ENCODE measurements at places on chromosomes 7 and 10.
A peak's percentile ranks its signal among the peaks of the same experiment; 100 is the strongest.

GRCh38 chr10:97553575-97554031, 19.0 kb upstream of the ANKRD2 start:
- DNase-seq: peak; percentile 24

DNA sequence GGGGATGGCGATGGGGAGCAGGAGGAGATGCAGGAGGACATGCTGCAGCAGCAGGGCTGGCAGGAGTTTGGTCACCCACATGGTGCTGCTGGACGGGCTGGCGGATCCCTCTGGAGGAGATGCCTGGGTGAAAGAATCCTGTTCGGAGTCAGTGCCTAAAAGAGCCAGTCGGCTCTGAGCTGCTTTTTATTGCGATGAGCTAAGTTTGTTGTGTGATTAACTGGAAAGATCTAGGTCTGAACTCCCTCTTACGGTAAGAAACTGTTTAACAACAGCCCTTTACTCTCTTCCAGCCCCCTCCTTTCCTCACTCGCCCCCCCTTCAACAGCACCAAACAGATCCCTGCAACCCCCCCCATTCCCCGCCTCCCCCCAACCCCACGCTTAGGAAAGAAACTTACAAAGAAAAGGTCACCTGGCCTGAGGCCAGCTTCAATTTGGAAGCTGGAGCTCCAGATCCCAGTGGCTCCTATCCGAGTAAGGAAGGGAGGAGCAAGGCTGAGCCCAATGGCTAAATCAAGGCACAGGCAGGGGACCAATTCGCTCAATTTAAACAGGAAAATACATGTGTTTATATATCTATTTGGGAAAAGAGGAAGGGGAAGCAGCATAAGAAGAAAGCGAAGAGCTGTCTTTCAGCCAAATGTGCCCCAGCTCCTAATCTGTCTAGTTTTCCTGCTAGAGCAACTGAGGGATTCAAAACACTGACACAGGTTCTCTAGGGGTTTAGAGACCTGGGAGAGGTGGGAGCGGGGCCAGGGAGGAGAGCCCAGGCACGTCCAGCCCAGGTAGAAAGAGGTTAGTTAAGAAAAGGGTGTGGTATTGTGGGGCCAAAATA, at the start of gene HGF:
TSS of gene HGF (minus strand) at position 157 of the 837 bp plus-strand sequence. CDS start at position 81, 76 bp downstream.
- DNase-seq: no peak

- no peak for DNase-seq
Measured at GRCh38 chr7:35968140-35968940, 167.5 kb downstream of the SEPTIN7 start.

DNA sequence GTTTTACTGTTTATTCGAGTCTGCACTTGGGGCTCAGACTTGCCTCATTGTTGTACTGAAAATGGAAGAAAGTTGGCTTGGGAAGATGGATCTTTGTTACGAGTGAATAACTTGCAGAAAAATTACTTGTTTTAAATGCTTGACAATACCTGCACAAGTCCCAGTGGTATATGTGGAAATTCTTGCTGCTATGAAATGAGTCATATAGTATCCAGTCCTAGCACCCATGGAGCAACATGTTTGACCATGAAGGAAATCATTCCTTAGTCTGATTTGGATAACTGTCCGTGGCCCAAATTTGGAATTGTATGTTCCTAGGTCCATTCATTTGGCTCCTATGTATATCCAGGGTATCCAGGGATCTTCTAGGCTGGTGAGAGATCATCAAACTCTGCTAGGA, 1096.8 kb downstream of the KCNMA1 start:
- DNase-seq: no peak

DNA sequence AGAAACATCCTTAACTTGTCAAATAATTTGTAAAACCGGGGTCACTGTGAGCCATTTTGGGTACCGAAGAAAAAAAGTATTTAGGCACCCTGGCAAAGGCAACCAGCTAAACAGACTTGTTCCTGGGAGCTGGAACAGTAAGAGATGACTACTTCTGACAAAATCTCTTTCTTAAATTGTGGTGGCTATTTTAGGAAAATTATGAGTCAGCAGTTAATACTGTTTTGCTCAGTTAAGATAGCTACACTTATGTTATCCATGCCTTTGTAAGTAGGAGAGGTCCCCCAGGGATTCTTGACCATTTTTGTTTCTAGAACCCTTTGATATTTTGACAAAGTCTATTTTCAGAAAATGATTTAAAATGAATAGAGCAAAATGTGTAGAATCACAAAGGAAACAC, 68.7 kb downstream of the TAX1BP1 start:
- no peak for DNase-seq

DNA sequence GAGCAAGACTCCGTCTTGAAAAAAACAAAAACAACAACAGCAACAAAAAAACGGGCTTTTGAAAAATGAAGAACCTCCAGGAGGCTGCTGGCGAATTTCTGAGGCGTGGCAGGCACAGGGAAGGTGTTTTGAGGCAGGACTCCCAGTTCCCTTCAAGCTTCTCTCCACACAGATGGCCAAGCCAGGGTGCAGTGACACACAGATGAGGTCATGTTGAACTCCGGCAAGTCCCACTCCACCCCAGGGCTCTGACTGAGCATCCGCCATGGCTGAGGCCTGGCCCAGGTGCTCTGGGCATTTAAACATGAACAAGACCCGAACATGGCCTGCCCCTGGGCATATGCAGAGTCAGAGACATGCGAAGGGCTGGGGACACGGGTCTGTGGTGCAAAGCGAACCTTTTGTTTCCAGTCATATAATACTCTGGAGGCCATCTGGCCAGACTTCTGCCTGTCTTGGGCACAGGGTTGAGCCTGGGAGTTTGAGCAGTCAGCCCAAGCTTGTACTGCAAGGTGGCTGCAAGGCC, 514.6 kb upstream of the FOXK1 start:
- no peak for DNase-seq

DNA sequence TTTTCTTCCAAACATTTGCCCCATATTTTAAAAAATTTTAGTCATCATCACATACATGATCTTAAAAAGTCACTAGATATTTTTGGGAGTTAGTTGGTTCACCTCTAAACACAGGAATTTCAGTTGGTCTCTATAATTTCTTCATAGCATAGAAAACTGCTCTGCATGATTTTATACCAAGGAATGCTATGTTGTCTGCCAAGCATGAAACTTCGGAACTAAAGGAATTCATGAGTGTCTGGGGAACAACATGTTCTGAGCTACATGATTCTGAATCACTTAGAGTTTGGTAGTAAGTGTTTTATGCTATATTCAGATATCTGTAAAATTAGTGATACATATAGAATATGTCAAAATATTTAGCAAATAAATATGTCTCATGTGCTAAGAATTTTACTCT, 957.8 kb downstream of the GATA3 start:
- DNase-seq: no peak

- no peak for DNase-seq
Measured at GRCh38 chr10:34599026-34599795, 215.9 kb downstream of the PARD3 start.

GRCh38 chr7:145434811-145435210, 599.0 kb upstream of the TPK1 start:
- no peak for DNase-seq

DNA sequence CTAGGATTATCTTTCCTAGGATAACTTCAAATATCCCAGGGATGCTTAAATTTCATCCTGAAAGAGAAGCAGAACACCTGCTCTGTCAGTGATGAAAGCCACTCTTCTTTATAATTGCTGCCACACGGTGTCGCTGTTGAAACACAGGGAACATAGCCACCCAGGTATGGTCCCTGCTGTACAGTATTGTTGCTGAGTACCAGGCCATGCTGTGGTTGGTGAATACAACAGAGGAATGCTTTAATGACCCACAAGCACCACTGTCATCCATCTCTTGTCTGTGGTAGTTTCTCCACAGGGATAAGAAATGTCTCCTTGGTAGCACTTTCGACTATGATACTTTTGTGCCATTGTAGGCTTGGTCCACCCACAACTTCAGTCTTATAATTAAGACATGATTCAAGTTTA, 70.6 kb upstream of the STARD3NL start:
- DNase-seq: peak; percentile 22

- no peak for DNase-seq
Measured at GRCh38 chr7:12939694-12940093, 252.3 kb downstream of the ARL4A start.

DNA sequence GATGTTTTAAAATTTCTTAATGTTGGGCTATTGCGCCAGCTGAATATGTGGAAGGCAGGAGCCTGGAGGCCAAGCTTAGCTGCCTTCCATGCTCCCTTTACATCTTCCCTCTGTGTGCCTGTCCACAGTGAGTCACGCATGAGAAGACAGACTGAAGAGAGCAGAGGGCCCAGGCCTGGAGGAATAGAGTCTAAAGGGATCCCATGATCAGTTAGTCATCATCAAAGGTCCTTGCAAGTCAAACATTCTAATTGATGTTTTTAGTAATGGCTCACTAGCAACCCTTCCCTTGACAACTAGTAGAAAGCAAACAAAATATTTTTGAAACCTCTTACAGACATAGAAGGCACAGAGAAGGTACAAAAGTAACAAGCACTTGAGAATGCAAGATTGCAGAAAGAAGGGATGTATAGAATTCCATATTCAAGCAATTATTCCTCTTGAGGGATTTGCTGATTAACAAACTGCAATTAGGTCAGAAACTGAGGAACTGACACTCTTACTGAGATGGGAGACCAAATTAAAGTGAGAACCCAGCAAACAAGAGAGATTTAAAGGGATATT, 30.7 kb upstream of the APBB1IP start:
- DNase-seq: no peak

DNA sequence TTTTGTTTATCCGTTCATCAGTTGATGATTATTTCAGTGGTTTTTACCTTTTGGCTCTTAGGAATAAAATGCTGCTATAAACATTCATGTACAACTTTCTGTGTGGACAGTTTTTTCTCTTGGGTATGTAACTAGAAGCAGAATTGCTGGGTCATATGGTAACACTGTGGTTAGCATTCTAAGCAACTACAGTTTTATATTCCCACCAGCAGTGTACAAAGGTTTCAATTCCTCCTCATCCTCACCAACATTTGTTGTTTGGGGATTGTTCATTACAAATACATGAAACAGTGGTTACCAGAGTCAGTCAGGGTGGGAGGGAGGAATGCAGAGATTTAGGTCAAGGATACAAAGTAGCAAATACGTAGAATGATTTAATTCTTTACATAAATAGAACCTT, 97.0 kb downstream of the NPSR1 start:
- DNase-seq: no peak

- no peak for DNase-seq
Measured at GRCh38 chr7:2182461-2182860, 50.3 kb downstream of the MAD1L1 start.

DNA sequence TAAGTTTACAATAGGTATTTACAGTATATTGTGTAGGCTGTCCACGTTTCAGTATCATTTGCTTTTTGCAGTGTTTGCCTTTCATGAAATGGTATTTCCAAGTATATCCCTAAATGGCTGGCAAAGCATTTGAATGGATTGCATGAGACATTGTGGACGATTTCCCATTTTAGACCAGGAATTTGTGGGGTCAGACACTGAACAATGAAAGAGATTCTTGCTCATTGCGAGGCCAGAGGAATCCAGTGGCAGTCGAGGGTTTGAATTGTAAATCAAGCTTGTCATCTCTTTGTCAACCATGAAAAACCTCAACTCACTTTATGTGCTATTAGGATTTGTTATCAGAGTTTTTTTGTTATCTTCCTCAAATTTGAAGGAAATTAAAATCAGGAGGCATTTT, 70.8 kb downstream of the CREB5 start:
- DNase-seq: no peak

DNA sequence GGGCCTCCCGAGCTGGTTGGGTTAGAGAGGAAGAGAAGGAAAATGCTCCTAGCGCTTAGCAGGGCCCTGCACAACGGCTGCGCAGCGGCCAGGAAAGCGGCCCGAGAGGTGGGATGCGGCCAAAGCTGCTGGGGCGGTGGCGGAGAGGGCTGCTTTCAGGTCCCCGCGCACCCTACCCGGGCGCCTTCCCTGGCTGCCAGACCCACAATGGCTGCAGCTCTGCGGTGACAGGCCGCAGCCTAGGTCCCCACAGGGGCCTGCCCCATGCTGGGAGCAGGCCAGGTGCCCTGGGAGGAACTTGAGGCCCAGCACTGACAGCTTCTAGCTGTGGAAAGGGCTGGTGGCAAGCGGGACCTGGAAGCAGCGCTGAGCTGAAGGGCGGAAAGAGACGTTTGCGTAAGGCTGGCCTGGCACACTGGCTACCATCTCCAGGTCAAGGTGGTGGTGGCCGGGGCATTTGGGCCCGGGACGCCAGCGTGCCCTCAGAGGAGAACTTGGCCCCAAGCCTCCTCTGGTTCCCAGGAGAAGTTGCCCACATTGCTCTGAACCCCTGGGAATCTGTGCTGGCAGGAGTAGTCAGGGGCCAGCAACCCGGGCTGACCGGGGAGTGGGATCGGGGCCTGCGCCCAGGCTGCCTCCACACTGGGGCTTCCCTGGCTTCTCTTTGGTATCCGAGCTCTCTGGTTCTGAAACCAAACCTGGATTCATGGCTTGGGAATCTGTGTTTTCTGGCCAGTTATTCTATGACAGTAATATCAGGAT, 72.9 kb upstream of the ZNF804B start:
- DNase-seq: no peak

DNA sequence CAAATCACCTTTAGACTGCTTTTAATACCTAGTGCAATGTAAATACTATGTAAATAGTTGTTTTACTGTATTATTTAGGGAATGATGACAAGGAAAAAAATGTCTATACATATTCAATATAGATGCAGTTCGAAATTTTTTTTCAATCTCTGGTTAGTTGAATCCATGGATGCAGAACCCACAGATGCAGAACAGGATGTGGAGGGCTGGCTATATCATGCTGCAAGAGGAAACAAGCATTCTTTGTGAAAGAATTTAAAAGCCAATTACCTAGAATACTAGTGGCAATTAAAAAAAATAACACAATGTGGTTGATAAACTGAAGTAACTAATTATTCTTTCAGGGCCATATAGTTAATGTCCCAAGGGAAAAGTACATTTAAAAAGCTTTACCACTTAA, 170.4 kb downstream of the ZNF438 start:
- DNase-seq: no peak

GRCh38 chr10:30170814-30171213, 111.4 kb upstream of the JCAD start:
- no peak for DNase-seq

GRCh38 chr10:66999762-67000545, 74.1 kb downstream of the LRRTM3 start:
- no peak for DNase-seq

DNA sequence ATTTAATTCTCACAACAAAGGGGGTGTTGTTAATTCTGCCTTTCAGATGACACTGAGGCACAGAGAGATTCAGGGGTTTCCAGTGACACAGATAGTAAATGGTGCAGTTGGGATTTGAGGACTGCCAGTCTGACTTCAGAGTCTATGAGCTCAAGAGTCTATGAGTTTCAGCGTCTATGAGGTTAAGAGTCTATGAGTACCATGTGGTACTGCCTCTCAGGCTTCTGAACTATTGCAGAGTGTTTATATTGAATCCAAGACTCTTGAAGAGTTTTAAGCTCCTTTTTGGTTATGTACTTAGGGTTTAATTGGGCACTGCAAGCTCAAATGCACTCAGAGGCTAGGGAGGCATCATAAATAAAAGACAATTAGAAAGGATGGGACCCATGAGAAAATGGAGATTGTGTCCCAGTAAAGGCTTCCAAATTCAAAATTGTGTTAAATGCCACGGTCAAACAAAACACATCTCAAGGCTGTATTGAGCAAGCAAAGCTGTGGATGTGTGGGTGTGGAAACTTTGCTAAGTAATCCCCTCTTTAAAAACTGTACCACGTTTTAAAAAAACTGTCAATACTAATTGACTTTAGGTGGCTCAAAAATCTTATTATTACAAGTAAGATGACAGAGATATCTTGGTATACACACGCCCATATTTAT, 123.9 kb upstream of the FAM171A1 start:
- no peak for DNase-seq

GRCh38 chr7:159112136-159113011, 32.3 kb downstream of the VIPR2 start:
- DNase-seq: no peak
